ENCODE measurements at places on chromosomes 5 and 9. TPM values are rescaled to one million over a fixed set of nuclear protein-coding genes. Genes with fewer than 3 reads are reported as not detected.

The ADAMTS13 gene
- 2.6 TPM for total RNA-seq

The TRIM36 gene
- total RNA-seq = under 0.01 TPM

The ADAMTSL2 gene
- 34.8 TPM for total RNA-seq

The OR1L1 gene
- not detected for total RNA-seq

The RNF224 gene
- total RNA-seq = not detected

The JMY gene
- total RNA-seq = 13.3 TPM

The GPR21 gene
- 2.1 TPM for total RNA-seq

The FNIP1 gene
- total RNA-seq = 35.0 TPM

The SPINK7 gene
- not detected for total RNA-seq

The ZNF346 gene
- 31.4 TPM for total RNA-seq

The ACER2 gene
- 9.4 TPM for total RNA-seq

The PCDHB8 gene
- total RNA-seq = not detected

The PCA3 gene
- not detected for total RNA-seq

The IFNB1 gene
- not detected for total RNA-seq

The PCDHA8 gene
- 0.30 TPM for total RNA-seq

The LHX3 gene
- total RNA-seq = not detected

The OBP2B gene
- not detected for total RNA-seq

The SWI5 gene
- total RNA-seq = 13.7 TPM

The SNCAIP gene
- total RNA-seq = 1.8 TPM

The CAMK2A gene
- total RNA-seq = 2.4 TPM

The COL23A1 gene
- total RNA-seq = 3.1 TPM

The TRAF1 gene
- 29.3 TPM for total RNA-seq

The ACTBL2 gene
- not detected for total RNA-seq

The PCDHB10 gene
- total RNA-seq = 1.1 TPM

The GHR gene
- total RNA-seq = 4.2 TPM

The AMBP gene
- total RNA-seq = not detected

The ATP10B gene
- total RNA-seq = 0.30 TPM

The C8G gene
- total RNA-seq = not detected

The RAB3C gene
- total RNA-seq = 0.98 TPM

The C9orf43 gene
- total RNA-seq = 0.39 TPM

The SPATA31A3 gene
- not detected for total RNA-seq

The FCN1 gene
- total RNA-seq = 11.5 TPM
